Activated T-helper 2 cell treated with anti-CD3 and anti-CD28 coated beads, Interferon-gamma antibody, Interleukin-2, Interleukin-4, amounts not matched to agents 10 μg/mL and 5 μg/mL and 100 μg/mL, durations not matched to agents 14 hours and 24 hours and 36 hours (primary cell): ENCODE measurements at places on chromosomes 6 and 20. TPM values are rescaled to one million over a fixed set of nuclear protein-coding genes. Genes with fewer than 3 reads are reported as not detected.

- no peak for DNase-seq
These were observed 50.7 kb downstream of the CTCFL start for GRCh38 chr20:57474205-57474604.

DNA sequence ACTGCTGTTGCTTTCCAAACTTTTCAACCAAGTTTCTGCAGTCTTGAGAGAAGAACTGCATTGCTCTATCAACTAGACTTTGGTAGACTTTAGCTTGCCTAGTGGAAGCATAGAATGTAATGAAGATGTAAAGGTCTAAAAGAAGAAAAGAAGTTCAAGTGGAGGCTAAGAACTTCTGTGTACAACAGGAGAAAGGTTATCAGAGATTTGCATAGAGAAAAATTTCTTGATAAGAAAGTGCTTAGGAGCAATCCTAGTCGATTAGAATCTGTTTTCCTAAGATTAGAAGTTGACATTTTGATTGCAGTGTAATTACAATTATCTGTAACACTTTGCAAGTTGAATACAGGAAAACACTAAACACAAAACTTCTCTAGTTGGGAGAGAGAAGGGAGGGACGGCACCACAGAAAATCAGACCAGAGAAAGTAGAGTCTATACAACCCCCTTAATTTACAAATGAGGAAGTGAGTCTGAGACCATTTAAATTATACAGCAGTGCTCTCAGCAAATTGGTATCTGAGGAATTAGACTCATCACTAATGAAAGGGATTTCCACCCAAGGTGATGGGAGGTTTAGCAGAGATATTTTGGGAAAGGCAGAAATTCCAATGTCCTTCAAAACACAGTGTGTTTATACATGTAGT is 194.3 kb upstream of the MARCKS start:
- no peak for DNase-seq

DNA sequence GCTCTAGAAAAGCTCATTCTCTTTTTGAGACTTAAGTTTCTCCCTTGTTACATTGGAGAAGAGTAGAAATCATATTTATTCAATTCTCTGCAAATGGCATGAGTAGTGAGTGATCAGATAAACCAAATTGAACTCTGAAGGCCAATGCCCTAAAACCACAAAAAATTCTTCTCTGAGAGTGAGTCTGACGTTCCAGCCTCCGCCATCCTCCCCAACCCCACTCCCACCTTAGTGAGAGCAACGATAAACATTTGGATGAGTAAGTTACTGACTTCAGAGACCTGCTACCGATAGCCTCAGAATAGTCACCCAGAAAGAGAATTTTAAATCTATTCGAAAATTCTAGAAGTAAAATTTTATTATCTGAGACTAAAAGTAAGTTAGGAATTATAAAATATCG is 94.6 kb downstream of the TFAP2A start:
- no peak for DNase-seq

Gene COX7A2
- total RNA-seq, result 529 and 542 TPM in 2 replicates

GRCh38 chr6:139369568-139370282 is 4.7 kb downstream of the CITED2 start:
- DNase-seq, result no peak

Gene SLC12A5
- total RNA-seq, result 0.73 TPM in 1 of 2 replicates, not detected in the other

DNA sequence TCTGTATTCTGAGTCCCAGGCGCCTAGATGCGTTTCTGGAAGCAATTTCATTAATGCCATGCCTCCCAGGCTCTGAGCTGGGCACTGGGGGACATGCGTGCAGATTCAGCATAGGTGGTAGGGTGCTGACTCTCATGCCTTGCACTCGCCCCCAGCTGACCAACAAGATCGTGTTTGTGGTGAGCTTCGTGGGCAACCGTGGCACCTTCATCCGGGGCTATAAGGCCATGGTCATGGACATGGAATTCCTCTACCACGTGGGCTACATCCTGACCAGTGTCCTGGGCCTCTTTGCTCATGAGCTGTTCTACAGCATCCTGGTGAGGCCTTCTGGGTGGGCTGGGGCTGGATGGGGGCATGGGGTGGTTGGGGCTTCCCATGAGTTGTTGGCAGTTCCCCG is 21.6 kb downstream of the UQCC2 start:
- DNase-seq, result no peak

Gene SLC44A4
- 0.18 TPM in 1 of 2 replicates, not detected in the other for total RNA-seq

Gene NMBR
- total RNA-seq, result not detected in 2 replicates

DNA sequence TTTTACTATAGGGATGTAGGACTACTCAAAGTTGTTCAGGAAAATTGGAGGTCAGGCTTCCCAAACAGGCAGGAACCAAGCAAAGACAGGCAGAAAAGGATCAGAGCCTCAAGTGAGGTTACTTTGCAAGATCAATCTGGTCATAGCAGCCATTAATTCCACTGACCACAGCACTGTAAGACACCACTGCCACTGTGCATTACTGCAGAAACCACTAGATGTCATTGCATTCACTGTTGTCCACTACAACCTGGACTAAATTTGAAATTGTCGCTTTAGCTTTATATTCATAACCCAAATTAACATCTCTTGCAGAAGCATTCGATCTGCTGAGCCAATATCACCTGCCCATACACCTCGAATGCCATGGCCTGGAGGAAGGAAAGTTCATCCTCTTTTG is 126.9 kb upstream of the UFL1 start:
- no peak for DNase-seq

GRCh38 chr20:46933150-46933549 is 38.5 kb downstream of the EYA2 start:
- no peak for DNase-seq

Gene DDO
- not detected in 2 replicates for total RNA-seq

DNA sequence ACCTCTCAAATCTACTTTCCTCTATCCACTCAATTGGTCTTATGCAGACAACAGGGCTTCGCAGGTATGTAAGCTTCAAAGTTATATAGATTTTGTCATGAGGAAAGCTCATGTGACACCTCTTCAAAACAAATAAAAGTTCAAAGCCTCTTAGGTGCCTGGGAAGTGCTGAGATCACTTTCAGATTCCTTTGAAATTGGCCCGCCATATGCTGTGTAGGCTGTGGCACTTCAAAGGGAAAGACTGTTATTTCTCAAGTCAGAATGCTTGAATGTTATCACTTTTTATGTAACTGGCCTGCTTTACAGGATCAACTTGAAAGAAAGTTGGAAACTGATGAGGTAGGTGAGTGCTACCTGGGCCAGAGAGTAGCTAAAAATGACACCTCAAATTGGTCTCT is 67.1 kb upstream of the GFRAL start:
- no peak for DNase-seq

DNA sequence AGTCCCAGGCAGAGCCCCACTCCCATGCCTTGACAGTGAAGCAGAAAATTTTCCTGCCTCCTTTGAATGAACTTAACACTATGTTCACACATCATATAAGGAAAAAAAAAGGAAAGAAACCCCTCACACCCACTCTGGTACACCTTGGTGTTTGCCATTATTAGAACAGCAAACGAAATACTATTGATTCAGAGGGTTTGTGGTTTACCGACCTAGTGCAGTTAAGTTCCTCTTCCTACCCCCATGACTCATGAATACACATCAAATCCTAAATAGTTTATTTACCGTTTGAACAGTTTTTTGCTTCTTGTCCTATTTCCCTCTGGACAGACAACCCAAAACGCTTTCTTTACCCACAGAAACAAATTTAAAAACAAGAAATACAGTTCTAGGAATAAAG is 237.7 kb downstream of the FOXA2 start:
- no peak for DNase-seq

- no peak for DNase-seq
These were observed 34.9 kb downstream of the SLC22A23 start for GRCh38 chr6:3421791-3422434.

Gene XKR7
- not detected in 2 replicates for total RNA-seq

DNA sequence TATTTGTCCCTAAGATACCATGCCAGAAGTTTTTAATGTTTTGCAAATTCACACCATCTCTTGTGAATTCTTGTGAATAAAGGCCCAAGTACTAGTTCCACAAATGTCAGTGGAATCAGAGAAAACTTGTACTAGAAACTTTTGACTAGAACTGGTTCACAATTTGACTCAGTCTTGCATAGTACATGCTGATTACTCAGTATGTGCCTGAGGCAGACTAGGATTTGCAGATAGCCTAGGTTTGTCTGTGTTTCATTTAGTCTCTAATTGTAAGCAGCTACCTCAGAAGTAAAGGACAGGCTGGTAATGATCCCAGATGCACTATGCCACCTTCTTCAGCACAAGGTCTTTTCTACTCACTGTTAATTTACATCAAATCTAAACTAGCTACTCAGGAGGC is 34.2 kb upstream of the GSTA4 start:
- no peak for DNase-seq

Gene ELMO2
- 59.1 and 63.2 TPM in 2 replicates for total RNA-seq

DNA sequence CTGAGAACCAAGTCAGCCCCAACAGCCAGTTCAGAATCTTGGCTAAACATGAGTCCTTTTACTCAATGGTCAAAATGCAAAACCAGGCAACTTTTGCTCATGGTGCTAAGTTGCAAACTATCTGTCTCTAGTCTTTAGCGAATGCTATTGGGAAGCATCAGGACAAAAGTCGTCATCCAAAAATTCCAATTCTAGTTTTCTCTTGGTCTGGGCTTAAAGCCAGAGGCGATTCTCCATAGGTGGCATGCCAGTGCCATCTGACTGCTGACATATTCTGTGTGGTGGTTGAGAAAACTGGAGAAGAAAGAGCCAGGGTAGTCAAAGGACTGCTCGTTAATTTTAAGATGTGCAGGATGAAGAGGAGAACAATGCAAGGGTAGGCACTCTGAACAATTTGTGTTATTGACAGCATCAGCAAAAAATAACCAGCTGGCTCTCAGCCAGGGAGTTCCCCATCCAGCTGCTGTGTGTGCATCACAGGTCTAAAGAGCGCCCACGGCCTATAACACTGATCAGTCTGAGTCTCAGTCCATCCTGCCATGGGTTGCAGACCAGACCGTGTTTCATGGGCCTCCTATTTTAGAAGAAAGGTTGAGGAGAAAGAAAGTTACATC is 313.6 kb downstream of the ALDH8A1 start:
- no peak for DNase-seq
